ENCODE measurements at places on chromosomes 6 and 20.

DNA sequence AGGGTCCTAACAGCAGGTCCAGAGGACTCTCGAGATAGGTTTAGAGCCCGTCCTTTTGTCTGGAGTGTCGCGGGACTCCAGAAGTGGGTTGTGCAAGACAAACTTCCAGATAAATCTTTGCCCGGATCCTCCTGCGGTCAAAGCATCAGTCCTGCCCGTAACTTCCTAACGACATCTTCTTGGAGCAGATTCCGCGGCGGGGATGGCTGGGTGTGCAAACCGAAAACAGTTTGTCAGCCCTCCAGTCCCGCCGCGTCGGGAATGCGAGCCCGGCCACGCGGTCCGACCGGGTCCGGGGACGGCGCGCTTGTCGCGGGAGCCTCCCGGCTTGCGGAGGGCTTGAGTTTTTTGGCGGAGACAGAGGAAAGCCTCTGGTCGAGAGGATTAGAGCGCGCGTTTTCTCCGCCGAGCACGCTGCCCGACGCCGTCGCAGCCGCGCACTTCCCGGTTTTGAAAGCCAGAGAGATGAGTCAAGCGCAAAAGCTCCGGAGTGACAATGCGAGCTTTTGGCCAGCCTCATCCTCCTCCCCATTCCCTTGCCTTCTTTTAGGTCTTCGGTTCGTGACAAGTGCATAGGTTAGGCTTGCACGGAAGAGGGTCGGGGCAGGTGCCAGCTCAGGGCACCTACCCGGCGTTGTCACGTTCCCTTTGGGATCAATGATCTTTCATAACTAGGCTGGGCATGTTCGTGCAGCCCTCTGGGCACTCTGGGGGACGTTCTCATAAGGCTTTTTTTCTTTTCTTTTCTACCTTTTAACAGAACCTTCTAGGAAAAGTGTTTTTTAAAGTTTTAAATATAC is 91.3 kb upstream of the PRDM1 start:
- H3K36me3 ChIP-seq = no peaks in the 10 kb centered on the region
- peak overlapping the region; percentile 72 for H3K4me3 ChIP-seq
- peaks cover 100% of the 10 kb centered on the region for H3K27me3 ChIP-seq
- DNase-seq = peak; percentile 41
- peaks cover 35% of the 10 kb centered on the region for H3K4me1 ChIP-seq
- peak overlapping the region; percentile 75 for H3K27ac ChIP-seq

DNA sequence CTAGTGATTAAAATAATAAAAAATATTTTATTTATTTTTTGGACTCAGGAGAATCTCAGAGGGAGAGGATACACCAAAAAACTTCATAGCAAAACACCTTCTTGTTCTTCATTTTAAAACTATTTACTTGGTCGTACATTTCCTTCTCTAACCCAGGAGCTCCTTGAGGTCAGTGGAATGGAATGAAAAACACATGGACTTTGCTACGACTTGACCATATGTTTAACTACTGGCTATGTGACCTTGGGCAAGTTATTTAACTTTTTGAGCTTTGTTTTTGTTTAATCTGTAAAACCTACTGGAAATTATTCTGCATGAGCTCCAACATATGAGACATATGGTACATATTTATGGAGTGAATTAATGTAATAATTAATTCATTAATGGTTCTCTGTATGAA is 1005.5 kb upstream of the CITED2 start:
- no peak overlapping the region for H3K27ac ChIP-seq
- H3K27me3 ChIP-seq = no peaks in the 10 kb centered on the region
- DNase-seq = no peak
- H3K36me3 ChIP-seq = no peaks in the 10 kb centered on the region

- H3K27me3 ChIP-seq = no peaks in the 10 kb centered on the region
- no peaks in the 10 kb centered on the region for H3K36me3 ChIP-seq
- no peak overlapping the region for H3K27ac ChIP-seq
- DNase-seq = no peak
These were observed 38.7 kb upstream of the REV3L start for GRCh38 chr6:111521497-111522270.

- peak overlapping the region; percentile 77 for H3K4me3 ChIP-seq
- peaks cover 83% of the 10 kb centered on the region for H3K27me3 ChIP-seq
- DNase-seq = no peak
These were observed 571 bp upstream of the EEF1A2 start for GRCh38 chr20:63499338-63499969.

DNA sequence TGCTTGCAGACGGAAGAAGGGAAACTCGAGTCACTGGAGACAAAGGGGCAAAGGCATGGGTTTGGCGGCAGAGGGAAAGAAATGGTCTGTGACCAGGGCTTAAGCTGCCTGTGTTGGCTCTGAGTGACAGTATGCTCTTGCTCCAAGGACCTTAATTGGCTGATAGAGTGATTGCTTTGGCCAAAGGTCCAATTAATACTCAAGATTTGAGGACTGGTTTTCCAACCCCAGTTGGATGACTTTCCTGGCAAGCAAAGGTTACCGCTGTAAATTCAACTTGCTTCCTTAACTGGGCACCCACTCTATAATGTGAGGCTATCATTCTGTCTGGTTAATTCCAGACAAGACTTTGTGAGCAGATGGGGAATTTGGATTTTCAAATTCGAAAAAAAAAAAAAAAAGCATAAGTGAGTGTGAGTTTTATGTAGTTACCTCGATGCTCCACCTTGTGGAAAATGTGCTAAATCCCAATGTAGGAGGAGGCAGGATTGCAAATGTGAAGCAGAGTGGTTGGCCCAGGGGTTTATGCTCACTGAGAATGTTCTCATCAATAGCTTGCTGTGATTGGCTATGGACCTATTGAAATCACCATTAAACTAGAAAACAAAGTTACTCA is 150.7 kb upstream of the GMDS start:
- H3K27ac ChIP-seq = no peak overlapping the region
- H3K4me1 ChIP-seq = peaks cover 8% of the 10 kb centered on the region
- DNase-seq = no peak
- H3K36me3 ChIP-seq = peaks cover 24% of the 10 kb centered on the region

DNA sequence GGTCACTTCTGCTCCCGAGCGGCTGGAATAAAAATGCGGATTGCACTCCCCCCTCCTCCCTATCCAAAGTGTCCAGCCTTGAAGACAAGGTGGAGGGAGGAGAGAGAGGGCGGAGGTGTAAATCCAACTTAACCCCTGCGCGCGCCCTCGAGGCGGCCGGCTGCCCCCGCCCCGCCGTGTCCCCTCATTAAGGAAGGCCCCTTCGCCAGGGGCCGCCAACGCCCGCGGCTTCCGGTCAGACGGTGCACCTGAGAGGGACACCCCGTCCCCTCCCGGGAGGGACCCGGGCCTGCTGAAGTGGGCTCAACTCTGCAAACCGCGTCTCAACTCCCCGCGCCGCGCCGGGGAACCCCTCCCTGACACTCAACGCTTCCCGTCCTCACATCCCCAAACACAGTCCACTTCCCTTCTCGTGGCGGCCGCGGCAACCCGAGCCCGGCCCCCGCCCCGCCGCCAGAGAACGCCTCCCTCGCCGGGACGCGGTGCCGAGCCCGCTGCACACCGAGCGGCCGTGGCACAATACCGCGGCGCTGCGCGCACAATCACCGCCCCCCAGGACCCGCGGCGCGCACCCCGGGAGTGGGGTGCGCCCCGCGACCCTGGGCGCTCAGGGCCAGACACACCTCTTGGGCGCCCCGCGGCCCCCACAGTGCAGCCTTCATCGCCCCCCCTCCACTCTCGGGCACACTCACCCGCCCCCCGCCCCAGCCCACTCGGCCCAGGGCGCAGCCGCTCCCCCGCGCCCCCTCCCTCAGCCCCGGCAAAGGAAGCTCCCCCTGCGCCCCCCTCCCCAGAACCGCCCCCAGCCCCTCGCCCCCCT is 102.5 kb downstream of the NOL4L start:
- H3K4me1 ChIP-seq = peaks cover 57% of the 10 kb centered on the region
- DNase-seq = peak; percentile 63
- no peaks in the 10 kb centered on the region for H3K27me3 ChIP-seq
- H3K36me3 ChIP-seq = no peaks in the 10 kb centered on the region
- H3K4me3 ChIP-seq = peak overlapping the region; percentile 85

DNA sequence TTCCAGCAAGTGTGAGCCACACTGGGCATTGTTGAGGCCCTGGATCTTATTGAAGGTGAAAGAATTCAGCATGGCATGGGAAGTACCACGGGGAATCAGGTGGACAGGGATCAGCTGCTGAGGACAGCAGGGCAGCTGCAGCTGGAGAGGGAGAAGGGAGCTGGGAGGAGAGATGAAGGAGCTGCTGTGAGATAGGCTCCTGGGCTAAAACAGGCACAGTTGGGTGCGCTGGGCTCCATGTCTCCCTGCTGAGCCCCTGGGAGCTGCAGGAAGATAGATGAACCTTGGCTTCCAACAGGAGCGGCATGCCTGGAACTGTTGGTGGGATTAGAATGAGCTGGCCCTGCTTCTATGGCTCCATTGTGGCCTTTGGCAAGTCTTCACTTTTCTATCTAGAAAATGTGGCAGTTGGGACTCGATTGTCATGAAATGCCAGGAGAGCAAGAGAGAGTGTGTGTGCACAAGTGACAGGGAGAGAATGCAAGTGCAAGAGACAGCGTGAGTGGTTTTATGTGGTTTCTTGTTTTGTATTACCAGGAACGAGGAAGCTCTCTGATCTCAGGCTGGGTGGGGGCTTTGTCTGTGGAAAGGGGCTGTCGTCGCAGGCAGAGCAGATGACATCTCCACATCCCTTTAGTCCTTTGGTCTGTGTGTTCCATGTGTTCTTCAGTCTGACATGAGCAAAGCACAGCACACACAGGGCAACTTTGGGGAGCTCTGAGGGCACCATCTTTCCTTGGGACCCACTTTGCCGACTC is 20.4 kb downstream of the SNPH start:
- no peak overlapping the region for H3K4me3 ChIP-seq
- H3K27ac ChIP-seq = no peak overlapping the region
- H3K4me1 ChIP-seq = peaks cover 28% of the 10 kb centered on the region
- H3K36me3 ChIP-seq = no peaks in the 10 kb centered on the region

DNA sequence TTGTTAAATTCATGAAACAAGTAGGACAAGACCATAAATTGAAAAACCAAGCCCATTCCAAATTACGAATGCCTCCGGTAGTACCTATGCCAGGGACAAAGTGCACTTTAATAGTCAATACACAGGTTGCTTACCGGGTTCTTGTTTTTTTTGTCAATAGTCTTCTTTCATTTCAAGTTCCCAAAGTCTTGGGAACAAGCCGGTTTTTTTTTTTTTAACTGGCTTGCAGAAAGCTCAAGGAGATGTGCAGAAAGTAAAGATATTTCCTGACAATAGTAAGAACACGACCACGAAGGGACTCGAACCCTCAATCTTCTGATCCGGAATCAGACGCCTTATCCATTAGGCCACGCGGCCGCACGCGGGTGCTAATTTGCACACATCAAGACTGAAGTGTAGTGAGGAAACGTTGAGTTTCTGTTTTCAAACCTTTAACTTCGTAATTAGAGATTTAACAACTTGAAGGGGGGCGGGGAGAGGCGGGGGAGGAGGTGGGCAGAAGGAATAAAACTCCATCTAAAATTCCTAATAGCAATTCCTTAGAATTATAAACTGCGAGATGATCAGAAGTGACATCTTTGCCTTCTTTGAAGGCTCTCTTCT is 181.0 kb downstream of the TRIM27 start:
- H3K4me3 ChIP-seq = no peak overlapping the region
- H3K36me3 ChIP-seq = no peaks in the 10 kb centered on the region

GRCh38 chr6:162845972-162846371 is 118.2 kb downstream of the PACRG start:
- no peak overlapping the region for H3K27ac ChIP-seq
- no peaks in the 10 kb centered on the region for H3K27me3 ChIP-seq
- DNase-seq = no peak
- peaks cover 7% of the 10 kb centered on the region for H3K4me1 ChIP-seq
- no peak overlapping the region for H3K4me3 ChIP-seq

DNA sequence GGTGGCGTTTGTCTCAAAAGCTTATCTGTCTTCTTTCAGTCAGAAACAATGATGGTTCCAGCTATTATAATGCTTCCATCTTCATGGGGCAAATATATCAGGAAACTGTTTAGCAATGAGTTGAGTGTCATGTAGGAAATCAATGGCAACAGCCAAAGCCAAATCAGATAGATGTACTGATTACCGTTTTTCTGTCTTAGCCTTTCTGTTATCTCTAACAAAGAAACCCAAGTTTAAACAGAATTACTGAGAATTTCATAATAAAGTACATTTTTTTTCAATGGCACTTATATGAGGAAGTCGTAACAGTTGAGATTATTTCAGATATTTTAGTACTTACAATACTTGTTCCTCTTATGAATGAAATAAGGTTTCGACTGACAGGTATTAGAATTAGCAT is 1.2 kb downstream of the NOX3 start:
- H3K4me1 ChIP-seq = peaks cover 3% of the 10 kb centered on the region
- H3K36me3 ChIP-seq = no peaks in the 10 kb centered on the region
- H3K27me3 ChIP-seq = peaks cover 27% of the 10 kb centered on the region
- H3K27ac ChIP-seq = no peak overlapping the region

DNA sequence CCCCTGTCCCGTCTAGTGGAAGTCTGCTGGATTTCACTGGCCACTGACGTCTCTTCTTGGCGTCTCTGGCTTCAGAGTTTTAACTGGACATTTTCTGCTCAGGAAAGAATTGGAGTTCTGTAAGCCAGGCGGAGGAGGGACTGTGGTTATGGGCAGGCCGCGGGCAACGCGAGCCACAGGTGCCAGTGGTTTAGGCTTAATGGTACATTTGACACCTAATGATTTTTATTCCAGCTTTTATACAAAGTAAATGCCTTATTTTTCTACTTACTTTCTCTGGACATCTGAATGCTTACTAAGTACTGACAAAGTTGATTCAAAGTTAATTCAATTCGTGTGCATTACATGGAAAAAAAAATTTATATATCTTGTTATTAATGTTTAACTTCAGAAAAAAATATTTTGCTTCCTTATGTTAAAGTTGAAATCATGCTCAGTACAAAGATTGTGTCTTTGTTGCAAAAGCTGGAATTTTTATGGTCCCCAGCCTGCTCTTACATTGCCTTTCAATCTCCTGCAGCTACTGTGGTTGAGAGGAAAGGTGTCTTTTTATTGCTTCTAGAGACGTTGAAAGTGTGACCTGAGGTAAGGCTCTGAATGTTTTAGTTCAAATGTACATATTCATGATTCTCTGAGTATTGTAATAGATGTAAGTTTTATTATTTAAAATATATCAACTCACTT is 231.0 kb downstream of the SMOC2 start:
- H3K4me3 ChIP-seq = no peak overlapping the region
- no peaks in the 10 kb centered on the region for H3K4me1 ChIP-seq
- H3K27ac ChIP-seq = no peak overlapping the region
- peaks cover 14% of the 10 kb centered on the region for H3K27me3 ChIP-seq
- DNase-seq = no peak

DNA sequence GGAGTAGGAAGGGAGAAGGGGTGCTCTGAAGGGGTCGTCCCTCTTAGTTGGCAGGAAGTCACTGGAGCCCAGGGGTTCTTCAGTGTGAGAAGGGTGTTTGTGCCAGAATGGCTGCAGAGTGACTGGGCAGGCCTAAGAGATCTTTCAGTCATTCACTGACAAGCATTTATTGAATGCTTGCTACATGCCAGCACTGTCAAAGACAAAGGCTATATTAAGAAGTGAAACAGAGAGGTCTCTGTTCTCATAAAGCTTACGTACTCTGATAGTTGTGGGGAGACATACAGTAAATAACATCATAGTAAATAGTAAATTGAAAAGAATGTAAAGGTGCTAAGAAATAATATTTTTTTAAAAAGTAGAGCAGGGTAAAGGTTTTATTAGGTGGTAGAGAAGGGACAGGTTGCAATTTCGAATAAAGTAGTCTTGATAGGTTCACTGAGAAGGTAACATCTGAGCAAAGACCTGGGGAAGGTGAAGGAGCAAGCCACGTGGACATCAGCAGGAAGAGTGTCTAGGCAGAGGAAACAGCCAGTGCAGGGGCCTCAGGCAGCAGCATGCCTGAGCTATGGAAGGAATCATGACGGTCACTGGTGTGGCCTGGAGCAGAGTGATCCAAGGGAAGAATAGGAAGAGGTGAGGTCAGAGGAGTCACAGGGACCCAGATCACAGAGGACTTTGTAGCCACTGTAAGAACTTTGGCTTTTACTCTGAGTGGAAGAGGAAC is 36.3 kb upstream of the RNF8 start:
- peaks cover 82% of the 10 kb centered on the region for H3K36me3 ChIP-seq
- no peaks in the 10 kb centered on the region for H3K27me3 ChIP-seq
- H3K4me3 ChIP-seq = no peak overlapping the region
